D721Med (cell line): ENCODE measurements at places on chromosomes 2 and 18.

DNA sequence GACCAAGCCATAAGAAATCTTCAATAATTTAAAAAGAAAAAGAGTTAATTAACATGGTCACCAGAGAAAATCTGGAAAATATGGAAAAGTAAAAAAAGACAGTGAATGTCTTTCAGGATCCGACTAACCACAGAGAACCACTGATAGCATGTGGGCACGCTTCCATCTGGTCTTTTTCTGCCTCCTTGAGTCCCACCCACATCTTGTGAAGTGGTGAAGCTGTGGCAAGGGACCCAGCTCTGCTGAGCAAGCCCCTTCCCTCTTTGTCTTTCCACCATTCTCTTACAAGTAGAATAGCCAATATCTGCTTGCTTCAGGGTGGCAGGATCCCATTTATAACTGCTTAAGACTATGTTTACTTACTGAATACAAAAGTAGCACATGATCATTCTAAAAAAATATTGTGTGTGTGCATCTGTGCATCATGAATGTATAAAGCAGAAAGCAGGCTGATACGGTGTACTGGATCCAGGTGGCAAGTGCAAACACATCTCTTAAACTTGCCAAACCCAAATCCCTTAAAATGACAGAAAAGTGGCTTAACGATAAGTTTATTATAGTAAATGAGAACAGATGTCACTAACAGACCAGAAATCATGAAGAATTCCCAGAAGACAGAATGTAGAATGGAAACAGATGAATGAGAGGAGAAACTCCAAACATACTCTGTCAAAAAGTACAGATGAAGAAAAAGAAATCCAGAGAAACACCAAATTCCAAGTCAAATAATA is 52.3 kb downstream of the FOXI3 start:
- no peak for DNase-seq

DNA sequence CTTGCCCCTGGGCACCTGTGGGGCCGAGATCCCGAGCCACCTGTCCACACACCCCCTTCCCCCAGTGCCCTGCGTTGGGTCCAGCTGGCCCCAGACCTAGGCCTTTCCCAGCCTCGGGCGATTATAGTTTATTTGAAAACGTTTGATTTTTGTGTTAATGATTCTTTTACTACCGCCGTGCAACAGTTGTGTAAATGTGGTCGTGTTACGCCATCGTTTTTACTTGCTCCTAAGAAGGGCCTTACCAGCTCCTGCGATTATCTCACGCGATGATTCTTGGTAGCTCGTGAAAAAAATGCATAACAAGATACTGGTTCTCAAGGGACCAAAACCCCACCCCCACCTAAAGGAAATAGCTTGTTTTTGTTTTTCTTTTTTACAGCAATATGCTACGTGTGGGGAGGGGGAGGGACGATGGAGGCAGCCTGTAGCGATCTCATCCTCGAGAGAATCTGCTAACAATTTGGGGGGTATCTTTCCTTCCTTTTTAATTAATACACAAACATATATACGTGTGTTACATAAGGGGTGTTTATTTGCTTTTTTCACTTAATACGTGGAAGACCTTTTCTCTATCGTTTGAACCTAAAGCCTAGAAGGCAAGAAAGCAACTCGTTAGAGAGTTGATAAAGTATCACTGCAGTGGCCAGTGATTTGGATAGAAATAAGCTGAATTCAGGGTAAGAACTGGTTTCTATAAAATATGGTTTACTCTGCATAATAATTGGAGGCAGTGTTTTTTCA is 1.0 kb downstream of the ZDBF2 start:
- no peak for DNase-seq

DNA sequence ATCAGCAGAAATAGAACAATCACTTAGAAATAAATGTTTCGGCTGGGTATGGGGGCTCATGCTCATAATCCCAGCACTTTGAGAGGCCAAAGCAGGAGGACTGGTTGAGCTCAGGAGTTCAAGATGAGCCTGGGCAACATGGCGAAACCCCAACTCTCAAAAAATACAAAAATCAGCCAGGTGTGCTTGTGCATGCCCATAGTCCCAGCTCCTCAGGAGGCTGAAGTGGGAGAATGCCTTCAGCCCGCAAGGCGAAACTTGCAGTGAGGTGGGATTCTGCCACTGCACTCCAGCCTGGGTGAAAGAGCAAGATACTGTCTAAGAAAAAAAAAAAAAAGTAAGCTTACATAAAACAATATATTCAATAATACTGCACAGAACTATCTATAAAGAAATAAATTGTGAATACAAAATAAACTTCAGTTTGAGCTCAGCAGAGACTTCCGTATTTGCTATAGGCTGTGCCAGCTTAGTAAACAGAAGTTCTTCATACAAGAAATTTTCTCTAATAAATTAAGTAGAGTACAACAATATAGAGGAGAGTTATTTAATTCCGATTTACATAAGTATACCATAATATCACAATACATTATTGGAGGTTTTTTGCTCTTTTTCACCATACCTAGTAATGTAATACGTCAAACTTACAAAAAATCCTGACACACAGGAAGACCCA is 43.6 kb downstream of the SRBD1 start:
- no peak for DNase-seq

DNA sequence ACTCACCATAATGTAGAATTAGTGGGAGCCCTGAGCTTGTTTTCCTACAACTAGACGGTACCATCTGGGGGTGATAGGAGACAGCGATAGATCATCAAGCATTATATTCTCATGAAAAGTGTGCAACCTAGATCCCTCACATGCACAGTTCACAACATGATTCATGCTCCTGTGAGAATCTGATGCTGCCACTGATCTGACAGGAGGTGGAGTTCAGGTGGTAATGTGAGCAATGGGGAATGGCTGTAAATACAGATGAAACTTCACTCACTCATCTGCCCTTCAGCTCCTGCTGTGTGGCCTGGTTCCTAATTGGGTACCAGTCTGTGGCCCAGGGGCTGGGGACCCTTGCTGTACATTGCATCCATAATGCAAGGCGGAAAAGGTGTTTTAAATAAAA is 60.7 kb downstream of the USP34 start:
- DNase-seq: no peak

DNA sequence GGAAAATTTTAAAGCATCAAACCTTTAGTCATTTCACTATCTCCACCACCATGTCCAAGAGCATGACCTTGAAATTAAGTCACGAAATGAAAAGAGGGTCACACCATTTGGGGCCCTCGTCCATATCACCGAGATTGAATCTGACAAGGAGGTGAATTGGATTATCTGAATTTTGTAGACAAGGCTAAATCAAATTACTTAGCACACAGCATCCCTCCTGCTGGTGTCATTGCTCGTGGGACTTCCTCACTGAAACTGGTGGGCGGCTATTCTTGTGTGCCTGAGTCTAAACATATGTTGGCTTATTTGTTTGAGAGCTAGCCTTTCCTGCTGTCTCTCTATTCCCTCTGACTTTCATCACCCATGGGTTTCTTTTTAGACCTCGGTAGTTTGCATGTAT is 64.6 kb upstream of the CNGA3 start:
- DNase-seq: no peak

DNA sequence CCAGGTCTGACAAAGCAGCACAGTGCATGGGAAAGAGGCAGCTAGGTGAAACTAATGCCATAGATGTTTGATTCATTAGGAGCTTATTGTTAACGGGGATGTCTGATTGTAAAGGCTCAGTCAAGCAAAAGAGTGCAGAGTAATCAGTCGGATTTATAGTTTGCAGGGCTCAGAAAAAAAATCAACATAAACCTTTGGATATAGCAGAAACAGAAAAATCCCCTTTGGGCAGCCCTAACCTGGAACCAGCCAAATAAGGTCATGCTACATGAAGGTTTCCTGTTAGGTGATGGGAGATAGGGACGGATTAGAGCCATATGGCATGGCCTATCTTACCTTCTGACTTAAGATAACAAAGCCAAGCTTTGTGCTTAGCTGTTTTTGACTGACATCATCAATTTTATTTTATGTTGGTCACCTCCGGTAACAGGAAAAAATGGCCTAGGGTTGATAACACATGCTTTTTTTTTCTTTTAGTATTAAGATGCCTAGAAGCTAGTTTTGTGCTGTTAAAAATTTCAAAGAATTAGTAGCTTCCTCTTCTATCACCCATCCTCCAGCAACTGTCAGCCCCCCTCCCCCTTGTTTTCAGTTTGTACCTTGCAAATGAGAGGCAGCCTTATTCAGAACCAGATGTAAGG is 60.7 kb upstream of the ZEB2 start:
- no peak for DNase-seq

DNA sequence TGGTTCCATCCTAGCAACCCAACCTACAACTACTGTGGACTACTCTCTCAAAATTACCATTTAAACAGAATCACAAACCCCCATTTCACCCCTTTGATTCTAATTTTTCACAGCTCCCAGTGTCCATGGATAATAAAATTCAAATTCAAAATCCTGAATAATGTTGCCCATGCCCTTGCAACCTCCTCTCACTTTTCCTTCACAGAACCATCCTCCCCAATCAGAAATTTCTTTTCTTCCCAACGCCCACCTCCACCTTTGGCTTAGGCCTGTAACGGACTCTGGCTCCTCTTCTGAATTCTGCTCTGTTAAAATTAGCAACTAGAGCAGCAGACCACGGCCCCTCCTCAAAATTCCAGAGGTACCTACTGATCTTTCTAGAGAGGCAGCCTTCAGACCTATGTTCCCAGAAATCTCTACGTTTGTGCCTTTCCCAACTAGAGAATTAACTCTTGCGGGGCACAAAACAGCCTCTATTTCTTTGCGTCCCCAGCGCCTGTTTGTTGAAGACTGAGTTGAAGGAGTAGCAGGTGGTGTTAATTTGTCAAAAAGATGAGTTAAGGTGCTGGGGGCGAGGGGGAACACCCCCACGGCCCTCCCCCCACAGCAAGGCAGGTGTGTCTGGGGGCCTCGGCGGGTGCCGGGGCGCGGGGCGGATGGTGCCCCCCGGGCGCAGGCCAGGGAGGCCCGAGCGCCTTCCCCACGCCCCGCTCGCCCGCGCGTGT is 428 bp upstream of the MAP3K20 start:
- no peak for DNase-seq

DNA sequence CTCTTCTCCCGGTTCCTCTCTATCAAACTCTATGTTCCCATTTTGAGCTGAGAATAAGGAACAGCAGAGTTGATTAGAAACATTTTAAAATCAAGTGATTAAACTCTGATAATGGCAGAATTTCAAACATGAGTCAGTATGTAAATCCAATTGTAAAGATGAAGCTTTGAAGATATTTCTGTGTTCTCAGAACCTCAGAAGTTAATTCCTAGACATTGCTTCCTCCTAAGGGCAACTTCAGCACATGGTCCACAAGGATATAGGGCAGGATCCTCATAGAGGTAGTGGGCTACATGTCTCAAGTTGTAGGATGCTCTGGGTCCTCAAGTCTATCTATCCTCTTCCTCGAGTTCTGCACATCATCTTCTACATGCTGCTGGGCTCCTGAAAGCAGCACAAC is 46.3 kb downstream of the QPCT start:
- DNase-seq: no peak

DNA sequence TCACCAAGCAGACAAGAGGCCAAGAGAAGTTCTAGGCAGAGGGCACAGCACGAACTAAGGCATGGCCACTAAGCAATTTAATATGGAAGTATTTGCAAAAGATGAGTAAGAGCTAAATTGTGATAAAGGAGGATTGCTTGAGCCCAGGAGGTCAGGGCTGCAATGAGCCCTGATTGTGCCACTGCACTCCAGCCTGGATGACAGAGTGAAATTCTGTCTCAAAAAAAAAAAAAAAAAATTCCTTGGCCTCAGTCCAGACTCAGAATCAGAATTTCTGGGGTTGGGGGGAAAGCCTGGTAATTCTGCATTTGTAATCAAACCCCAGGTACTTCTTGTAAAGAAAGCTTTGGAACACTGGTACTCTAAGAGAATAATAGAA is 46.8 kb upstream of the RTN4 start:
- no peak for DNase-seq

DNA sequence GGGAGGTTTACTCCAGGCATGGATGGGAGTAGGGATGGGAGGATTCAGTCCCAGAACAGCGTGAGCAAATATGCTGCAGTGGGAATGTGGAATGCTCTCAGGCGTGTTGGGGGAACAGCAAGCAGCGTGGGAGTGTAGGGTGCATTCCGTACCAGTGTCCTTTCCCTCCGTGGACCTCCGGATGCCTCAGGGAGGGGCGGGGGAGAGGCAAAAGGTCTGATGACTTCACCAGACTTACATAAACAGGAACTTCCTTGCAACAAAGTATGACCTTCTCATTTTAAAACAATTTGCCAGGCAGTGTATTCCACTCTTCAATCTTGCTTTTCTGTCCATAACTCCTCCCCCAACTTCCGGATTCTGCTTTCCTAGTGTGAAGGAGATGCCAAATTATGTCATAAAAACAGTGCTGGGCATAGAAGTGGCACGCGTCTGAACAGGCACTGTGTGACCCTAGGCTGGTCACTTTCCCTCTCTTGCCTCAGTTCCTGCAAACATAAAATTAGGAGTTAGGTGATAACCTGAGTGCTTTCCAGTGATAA is 36.9 kb downstream of the RPL37A start:
- no peak for DNase-seq

DNA sequence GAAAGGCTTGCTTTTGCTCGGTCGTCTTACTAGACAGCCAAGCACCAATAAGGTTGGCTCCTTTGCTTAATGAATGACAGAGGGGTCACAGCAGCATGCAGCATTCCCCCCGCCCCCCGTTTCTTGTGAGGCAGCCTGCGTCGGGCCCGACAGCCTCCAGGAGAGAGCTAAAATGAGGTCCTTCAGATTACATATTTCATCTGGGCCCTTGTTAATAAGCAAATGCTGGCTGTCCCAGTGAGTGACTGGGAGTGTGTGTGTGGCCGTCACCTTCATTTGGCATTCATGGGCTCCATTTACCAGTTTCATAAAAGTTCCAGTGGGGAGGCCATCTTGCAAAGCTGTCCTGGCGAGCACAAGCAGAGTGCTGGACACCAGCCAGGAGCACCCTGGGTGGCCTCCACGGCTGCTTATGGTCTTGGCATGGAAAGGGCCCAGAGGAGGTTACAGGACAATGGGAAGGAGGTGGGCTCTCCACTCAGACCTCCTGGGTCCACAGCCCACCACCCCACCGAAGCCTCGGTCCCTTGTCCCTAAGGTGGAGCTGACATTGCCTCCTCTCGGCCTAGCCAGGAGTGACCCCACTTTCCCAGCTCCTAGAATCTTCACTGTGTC is 37.2 kb downstream of the ODC1 start:
- no peak for DNase-seq

DNA sequence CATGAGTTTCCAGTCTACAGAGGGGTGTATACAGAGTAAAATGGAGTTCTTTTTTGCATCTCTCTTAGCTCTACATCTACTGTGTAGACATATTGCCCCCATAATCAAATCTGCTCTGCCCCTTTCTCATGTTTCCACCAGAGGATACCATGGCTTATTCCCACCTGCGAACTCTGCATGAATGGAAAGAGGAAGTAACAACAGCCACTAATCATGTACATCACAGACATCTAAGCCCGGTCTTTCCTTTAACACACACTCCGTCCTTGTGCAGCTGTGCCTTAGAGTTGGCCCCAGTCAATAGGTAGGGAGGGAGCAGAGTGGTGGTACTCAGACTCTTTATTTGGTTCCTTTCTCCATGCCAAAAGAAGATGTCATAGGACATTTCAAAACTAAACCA is 147.3 kb upstream of the NRP2 start:
- DNase-seq: no peak
